Hepatic stellate cell (primary cell): ENCODE measurements at places on chromosomes 4 and X.

GRCh38 chrX:22338740-22339139 is 66.0 kb downstream of the CBLL2 start:
- DNase-seq: no peak

- no peak for DNase-seq
Measured at GRCh38 chr4:3237712-3238560, 11.0 kb upstream of the MSANTD1 start.

- DNase-seq: no peak
Measured at GRCh38 chr4:1902243-1902642, 31.1 kb downstream of the NSD2 start.

- DNase-seq: no peak
Measured at GRCh38 chr4:84995386-84995785, 28.9 kb upstream of the WDFY3 start.

- DNase-seq: no peak
Measured at GRCh38 chr4:10032625-10033024, 11.3 kb upstream of the SLC2A9 start.

GRCh38 chr4:534576-535151 is 35.7 kb downstream of the PIGG start:
- no peak for DNase-seq

DNA sequence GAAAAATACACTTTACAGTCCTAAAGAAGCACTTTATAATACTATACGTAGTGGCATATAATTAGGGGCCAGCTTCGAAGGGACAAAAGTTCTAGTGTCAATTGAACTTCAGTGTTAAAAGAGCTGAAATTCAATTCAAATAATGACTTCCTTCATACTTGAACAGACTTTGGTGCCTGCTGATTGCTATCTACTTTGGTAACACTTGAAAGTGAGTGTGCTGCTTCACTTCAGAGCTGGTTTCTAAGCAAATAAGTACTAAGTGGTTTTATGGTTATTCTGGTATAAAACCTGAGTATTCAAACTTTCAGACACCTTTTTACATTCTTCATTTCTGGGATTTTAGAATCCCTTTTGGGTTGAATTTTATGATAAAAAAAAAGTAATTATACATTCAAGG is 107.0 kb downstream of the SLC4A4 start:
- no peak for DNase-seq

GRCh38 chr4:165052627-165053026 is 1.0 kb upstream of the TRIM75 start:
- DNase-seq: no peak

GRCh38 chr4:94407846-94408245 is 43.9 kb upstream of the PDLIM5 start:
- DNase-seq: no peak

GRCh38 chr4:42615131-42615763 is 41.7 kb downstream of the ATP8A1 start:
- DNase-seq: no peak

- no peak for DNase-seq
Measured at GRCh38 chr4:3313556-3314228, 20.9 kb downstream of the RGS12 start.

- no peak for DNase-seq
Measured at GRCh38 chr4:136650541-136651277, 881.6 kb downstream of the PCDH18 start.

GRCh38 chr4:85756938-85757337 is 282.0 kb downstream of the ARHGAP24 start:
- DNase-seq: peak; percentile 18

- no peak for DNase-seq
Measured at GRCh38 chrX:119726900-119727555, 31.4 kb upstream of the SOWAHD start.

DNA sequence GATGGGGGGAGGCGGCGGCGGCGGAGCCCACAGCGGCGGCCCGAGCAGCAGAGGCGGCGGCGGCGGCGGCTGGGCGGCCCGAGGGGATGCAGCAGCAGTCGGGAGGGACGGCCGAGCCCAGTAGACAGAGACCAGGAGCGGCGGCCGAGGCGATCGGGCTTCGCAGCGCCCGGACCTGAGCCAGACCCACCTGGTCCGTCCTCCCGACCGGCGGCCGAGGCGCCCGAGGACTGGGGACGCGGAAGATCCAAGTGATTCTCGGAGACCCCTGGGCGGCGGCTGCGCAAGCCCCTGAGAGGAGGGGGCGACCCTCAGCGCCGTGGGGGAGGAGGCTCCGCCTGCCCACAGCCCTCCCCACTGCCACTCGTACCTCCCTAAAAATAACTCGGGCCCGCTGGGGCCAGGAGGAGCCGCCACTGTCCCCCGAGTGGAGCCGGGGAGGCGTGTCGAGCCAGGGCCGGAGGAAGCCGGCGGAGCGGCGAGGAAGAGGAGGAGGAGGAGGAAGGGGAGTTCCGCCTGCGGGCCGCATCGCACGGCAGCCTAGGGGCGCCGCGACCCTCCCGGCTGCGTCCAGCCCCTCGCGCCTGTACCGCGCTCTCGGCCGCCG is 608 bp downstream of the RAPGEF2 start:
- peak; percentile 49 for DNase-seq

DNA sequence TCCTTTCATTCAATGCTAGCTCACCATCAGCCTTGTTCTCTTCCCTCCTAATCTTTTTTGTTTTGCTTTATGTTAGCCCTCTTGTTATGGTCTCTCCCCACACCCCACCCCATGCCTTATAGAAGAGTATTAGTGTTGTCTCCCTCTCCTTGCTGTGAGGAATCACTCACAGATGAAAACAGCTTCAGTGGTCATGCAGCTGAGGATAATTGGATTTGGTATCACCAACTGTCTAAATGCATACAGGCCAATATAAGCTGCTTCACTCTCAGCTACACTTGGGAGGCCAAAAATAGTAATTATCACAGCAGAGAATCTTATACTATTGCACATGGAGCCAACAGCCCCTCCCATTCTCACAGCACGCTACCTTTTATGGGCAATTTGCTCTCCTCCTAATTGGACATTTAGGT is 494.6 kb upstream of the FAM241A start:
- DNase-seq: no peak

DNA sequence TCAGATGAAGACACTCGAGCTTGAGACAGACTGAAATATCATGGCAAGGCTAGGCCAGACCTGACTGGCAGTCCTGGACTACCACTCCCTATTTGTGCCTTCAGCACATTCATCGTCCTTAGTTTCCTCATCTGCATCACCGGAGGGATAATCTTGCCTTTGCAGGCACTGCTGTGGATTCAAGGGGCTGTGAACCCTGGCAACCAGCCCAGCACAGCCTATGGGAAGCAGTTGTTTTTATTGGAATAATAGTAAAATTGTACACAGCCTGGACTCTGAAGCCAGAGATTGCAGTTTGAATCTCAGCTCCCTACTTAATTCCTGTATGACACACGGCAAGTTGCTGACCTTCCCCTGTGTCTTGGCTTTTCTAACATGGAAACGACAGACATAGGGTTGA is 161.0 kb downstream of the NSUN7 start:
- DNase-seq: peak; percentile 19

DNA sequence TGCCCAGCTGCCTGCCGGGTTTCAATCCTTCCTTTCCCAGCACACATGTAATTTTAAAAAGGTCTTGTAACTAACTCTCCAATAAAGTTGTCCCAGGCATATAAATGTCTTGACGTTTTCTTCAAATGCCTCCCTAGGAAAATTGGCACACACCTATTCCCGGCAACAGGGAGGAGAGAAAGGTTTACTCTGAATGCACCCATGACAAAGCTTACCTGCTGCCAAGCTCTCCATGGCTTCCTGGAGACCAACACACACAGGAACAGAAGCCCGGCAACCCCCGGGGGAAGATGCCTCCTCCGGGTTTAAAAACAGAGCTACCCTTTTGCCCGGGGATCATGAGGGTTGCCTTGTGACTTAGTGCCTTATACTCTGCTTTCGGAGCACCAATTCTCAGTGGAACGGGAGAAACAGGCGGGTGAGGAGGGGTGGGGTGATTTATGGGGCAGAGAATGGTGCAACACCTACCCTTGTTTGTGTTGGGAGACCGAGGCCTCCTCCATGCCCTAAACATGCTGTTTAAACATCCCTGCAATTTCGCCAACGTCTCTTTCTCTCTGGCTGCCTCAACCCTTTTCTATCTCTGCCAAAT is 4.8 kb upstream of the GYG2 start:
- no peak for DNase-seq

DNA sequence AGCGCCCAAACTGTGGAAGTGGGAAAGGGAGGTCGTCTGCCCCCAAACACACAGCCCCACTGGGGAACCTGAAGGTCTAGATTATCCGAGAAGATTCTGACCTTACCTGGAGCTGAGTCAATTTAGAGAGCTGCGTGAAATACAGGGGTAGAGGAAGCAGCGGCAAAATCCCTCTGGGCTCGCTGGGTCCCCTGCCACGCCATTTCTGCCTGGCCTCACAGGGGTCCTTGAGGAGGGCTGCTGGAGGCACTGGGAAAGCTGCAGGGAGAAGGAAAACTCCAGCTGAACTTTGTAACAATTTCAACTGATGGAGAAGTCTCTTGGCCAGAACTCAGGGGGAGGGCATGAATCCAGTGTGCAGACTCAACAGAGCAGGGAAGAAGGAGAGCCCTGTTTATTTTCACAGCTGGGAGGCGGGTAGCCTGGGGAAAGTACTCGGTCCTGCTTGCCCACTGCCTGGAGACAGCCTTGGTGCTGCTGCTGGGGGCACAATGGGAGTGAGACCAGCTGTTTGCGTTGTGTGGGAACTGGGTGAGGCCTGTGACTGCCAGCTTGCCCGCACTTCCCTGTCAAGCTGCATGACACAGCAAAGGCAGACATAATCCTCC is 93.2 kb upstream of the MAPK10 start:
- DNase-seq: peak; percentile 27

- DNase-seq: no peak
Measured at GRCh38 chr4:173415092-173415491, 16.2 kb upstream of the SCRG1 start.

DNA sequence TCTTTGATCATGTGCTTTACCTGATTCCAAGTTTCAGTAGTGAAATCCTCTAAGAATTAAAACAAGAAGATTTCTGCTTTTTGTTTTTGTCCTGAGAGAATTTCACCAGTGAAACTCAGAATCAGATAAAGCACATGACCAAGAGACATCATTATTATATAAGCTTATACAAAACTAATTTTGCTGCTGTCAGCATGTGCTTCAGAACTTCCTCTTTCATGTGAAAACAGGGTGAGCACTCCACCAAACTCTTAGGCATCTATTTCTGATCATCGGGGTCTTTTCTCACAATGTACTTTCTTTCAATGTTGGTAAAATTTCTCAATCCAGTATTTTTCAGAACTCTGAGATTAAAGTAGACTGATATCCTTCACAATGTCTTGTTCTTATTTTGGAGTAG is 152.1 kb downstream of the SLC39A8 start:
- DNase-seq: no peak

DNA sequence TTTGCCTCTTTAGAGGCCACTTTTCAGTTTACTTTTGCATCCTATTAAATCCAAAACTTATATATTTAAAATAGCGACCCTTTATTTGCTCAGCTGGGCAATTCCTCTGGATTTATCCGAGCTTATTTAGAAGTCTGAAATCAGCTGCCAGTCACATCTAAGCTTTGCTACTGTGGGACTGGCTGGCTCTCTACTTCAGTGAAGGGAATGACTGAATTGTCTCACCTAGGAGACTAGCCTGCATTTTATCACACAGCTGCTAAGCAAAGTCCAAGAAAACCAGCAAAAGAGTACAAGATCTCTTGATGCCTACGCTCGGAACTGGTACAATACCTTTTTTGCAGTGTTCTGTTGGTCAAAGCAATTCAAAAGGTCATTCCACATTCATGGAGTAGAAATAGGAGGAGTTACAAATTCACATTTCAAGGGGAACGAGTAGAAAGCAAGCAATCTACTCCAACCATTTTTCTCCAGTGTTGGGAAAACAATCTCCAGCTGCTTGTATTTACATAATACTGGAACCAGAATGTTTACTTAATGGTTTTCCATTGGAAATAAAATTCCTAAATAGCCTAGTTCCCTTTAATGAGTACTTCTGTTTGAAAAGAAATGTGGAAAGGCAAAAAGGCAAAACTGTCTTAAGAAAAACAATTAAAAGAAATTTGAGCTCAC is 160.2 kb downstream of the MAGEB5 start:
- DNase-seq: no peak

GRCh38 chr4:681736-682451 is 7.1 kb downstream of the SLC49A3 start:
- DNase-seq: no peak

DNA sequence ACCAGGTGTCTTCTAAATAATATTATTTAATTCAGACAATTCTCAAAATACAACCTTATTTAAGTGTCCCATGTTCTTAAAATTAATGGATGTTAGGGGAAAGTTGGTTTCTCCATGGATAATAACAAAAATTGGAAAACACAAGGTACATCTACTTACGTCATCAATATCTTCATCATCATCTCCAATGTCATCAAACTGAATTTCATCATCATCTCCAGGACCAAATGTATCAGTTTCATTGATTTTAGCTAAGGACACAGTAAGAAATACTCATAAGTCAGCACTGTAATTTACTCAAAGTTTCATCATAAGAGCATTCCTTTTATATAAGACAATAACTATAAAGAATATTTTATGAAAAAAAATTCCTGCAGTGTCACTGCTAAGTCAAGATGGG is 11.3 kb downstream of the EIF1AX start:
- DNase-seq: no peak

GRCh38 chrX:7109838-7110793 is 37.4 kb upstream of the STS start:
- DNase-seq: no peak

DNA sequence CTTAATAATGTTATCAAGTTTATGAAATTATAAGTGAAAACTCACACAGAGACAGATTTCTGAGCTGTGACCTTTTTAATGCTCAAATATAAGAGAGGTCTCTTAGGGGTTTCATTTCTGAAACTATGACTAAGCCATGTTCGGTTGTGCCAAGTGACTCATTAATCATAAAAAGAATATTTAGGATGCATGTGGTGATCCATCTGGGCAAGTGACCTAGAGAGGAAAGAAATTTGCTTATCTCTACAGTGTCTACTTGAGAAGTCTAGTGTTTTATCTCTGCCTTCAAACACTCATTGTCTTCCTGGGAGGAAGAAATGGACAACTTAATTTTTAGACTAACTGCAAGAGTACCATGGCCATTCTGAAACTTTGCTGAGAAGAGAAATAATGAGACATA is 545.3 kb upstream of the GRID2 start:
- no peak for DNase-seq

DNA sequence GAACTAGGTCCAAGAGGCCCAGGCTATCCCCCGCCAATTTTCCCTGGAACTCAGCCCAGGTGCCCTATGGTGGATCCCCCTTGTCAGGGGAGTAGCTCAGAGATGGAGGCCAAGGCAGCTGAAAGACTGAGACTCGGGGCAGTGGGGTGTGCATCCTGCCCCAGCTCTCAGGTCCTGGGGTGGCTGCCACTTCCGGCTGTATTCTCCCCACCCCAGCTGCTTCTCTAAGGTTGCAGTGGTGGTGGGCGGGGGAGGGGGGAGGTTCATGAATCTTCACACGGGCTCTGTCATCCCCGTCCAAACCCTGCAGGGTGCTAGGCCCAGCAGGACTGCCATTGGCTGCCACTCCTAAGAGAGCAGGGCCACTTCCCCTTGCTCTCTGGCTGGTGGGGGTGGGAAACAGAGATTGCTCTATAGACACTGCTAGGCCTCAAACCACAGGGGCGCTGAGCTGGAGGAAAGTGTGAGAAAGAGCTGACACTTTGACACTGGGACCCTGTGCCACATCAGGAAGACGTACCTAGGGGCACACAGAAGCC is 1.5 kb downstream of the SASH3 start:
- DNase-seq: no peak
